CD4-positive, alpha-beta T cell treated with Interleukin-10 for 1 hour (primary cell): ENCODE measurements at places on chromosomes 4 and X.

GRCh38 chr4:86388252-86388651, 28.4 kb upstream of the MAPK10 start:
- DNase-seq = no peak

DNA sequence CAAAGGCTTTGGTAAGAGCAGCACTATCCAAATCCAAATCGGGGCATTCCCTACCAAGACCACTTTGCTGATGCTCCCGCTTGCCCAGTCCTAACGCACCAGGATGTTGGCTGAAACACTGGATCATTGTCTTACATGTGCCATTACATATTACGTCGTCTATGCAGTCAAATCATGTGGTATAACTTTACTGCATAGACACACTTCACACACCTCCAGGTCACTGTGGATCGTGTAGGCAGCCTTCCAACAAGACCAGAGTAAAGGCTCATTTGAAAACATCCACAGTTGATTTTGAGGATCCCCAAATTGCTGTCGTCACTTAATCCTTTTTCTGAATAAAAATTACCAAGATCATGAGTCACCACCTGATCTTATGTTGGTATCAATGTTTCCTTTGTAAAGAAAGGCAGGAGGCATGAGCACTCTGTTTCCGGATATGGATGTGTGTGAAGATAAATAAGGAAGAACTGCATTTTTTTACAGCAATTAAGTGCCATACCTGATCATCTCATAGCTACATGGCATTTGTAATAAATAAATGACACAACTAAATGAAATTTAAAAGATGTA, 18.5 kb downstream of the TENM3 start:
- DNase-seq = no peak

GRCh38 chrX:107654872-107655761, 26.8 kb downstream of the PRPS1 start:
- DNase-seq = peak; percentile 72

DNA sequence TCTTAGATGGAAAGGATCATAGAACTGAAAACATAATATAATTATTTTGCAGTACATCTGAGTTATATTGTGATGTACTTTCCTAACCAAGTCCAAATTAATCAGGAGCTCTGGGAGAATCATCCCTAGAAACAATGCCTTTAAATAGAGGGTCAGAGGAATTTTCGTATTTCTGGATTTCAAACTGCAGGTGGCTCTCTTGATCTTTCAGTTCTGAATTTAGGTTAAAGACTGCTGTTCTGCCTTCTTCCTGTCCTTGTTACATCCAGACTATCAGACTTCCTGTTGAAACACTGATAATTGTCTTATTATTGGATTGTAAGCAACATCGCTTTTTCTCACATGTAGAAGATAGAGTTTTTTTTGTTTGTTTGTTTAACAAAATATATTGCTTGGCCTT, 142.7 kb downstream of the RPA4 start:
- no peak for DNase-seq

GRCh38 chrX:150697641-150698040, 4.4 kb downstream of the MTMR1 start:
- DNase-seq = no peak

- no peak for DNase-seq
Observed at GRCh38 chrX:39550795-39551361, 546.9 kb downstream of the BCOR start.

- no peak for DNase-seq
Observed at GRCh38 chr4:24973747-24974601, 56.8 kb downstream of the LGI2 start.

DNA sequence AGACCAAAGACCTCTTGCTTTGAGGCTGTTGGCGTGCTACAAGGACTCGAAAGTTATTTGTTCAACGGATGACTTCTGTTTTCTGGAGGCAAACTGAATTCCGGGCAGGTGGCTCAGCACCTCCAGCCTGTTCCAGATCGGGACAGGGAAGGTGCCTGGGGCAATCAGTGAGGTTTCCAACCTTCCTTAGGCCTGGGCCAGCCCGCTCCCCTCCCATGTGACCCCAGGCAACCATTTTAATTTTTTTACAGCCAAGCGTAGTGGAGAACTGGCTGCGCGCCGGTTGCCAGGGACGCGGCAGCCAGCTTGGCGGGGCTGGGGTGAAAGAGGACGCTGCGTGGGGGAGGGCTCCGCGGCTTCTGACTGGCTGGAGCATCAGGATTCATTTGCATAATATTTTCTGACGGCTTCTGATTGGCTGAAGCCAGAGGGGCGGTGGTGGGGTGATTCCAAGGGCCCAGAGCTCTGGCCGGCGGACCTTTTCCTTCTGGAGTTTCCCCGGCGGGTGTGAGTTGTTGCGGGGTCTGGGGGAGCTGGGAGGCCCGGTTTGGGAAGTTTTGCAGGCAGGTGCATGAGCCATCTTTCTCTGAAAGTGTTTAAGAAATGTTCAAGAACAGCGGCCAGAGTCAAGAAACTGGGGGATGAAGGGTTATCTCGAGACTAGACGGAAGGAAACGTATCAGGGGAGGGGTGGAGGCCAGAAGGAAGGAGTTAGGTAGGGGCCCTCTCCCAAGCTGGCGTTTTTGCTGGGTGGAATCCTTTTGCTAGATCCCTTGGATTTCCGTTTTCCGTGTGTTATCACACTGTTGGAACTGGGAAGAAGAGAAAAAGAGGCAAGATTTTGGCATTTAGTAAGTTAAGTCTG, at the start of gene MID1IP1:
Gene MID1IP1 (plus strand): TSS at position 479 of the 865 bp plus-strand sequence. CDS start 3,488 bp downstream, outside the sequence.
- DNase-seq = peak; percentile 81

DNA sequence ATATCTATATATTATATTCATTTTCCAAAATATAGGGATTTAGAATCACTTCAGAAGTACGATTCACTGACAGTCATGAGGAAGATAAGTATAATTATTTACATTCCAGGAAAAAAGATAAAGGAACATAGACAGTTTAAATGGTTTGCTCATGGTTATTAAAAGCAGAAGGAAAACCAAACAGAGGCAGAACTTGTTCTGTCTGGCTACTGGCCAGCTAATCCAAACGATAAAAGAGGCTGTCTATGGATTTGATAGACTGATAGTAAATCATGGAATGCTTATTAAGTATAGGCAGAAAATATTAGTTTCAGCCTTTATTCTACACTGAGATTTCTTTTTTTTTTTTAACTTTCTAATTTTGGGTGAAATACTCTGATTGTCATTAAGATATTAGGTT, 50.2 kb downstream of the RPGR start:
- DNase-seq = no peak

DNA sequence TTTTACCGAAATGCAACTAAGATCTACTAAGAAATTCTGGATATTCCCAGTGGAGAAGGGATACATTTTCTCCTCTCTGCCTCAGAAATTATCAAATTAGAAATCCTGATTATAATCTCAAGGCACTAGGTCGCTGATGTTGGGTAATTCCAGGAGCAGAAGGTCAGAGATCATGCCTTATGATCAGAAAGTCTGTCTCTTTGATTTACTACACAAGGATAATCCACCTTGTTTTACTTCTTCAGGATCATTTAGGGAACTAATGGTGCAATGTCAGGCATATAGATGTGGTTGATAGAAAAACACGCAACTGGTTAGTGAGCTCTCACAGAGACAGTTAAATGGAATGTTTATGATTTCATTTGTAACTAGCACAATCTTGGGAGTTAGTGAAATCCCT, 1069.7 kb downstream of the STIM2 start:
- DNase-seq = no peak

- peak; percentile 57 for DNase-seq
Observed at GRCh38 chr4:15003891-15004738, 1.8 kb downstream of the CPEB2 start.

DNA sequence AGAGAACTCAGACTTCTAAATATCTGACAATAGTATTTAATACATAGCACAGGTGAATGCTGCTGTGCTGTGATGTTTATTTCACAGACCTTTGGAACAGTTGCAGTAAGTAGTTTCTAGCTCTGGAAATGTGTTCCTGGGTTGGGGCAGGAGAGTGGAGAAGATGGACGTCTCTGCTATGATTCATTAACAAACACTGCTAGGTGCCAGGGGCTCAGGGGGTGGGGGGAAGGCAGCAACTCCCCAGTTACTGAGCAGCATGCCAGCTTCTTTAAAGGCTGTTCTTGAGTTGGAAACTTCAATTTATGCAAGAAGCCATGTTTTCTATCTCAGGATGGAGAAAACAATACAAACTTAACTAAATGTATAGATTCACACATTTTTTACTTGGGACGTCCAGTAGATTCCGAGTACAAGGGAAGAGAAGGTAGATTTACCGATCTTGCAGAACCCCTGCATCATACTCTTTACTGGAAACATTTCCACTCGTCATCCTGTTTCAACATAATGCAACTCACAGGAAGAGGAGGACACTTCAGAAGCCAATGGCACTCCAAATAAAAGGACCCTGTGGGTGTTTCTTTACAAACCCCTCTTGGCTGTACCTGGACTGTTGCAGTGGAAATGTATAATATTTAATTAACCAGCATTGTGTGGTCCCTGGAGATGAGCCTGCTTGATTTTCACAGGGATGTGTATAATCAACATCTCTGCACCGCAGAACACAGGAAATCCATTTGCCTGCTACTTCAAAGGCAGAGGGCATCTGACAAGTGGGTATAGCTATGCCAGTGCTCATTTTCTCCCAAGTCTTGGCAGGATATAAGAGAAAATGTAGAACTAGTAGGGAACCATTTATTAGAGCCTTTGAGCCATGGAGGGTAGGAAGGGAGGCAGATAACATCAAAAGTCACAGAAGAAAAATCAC, 171.4 kb downstream of the SH3KBP1 start:
- DNase-seq = no peak

- DNase-seq = no peak
Observed at GRCh38 chr4:125352521-125352920, 37.8 kb downstream of the FAT4 start.

DNA sequence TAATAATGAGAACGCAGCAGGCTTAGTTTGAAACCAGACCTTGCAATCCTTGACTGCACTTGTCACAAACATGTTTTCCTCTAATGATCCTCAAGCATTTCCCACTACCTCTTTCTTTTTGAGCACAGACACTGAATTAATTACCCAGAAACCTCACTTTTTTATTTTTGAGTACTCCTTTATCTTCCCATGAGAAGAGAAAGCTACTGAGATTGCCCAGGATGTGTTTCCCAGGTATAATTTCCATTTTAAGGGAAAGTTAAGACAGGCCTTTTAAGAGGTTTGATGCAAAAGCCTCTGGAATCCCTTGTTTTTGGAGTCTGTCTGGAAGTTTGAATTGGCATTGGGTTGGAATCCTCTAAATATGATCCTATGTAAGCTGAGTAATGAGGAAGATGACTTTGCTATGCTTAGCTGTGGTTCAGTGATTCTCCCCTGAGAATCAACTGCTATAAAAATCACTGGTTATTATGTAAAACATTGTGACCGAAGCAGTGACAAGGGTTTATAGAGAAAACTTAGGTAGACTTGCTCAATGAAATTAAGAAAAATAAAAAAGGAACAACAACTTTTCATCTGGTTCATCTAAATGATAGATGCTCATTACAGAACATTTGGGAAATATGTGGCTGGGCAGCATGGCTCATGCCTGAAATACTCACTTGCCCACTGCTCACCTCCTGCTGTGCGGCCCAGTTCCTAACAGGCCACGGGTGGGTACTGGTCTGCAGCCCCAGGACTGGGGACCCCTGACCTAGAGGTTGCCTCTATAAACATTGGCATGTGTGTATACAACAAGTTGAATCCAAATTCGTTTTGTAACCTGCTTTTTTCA, 10.8 kb upstream of the RHOH start:
- DNase-seq = no peak

- DNase-seq = no peak
Observed at GRCh38 chr4:108346818-108347210, 178.1 kb upstream of the LEF1 start.

- no peak for DNase-seq
Observed at GRCh38 chr4:15348695-15349094, 79.1 kb upstream of the C1QTNF7 start.

DNA sequence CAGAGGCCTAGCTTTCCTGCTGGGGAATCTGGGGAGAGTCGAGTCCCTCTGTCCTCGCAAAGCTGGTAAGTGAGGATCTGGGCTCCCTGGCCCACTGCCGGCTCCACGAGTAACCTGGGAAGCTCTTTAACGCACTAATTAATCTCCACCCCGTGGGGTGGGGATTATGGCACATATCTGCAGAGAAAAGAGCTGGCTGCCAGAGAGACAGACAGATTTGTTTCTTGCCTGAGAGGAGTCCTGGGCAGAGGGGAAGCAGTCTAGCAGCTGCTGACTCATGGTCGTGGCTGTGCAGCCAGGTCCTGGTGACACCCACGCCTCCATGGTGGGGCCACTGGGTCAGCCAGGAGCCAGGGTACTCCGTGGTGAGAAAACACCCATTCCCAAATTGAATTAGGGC, 14.0 kb downstream of the SORCS2 start:
- no peak for DNase-seq

GRCh38 chr4:153438916-153439756, 27.0 kb upstream of the TMEM131L start:
- DNase-seq = peak; percentile 64

DNA sequence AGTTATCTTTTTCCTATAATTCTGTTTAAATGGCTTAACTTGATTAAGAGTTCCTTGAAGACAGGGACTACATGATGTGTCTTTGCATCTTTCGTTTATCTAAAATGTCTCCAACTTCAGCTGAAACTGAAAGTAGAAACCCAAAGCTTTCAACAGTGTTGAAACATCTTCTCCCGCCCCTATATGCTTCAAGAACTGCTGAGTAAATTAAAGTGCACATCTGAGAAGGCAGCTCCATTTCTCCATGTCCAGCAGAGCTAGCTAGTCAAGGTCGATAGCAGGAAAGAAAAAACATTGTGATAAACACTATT, 185.7 kb upstream of the TBL1X start:
- peak; percentile 8 for DNase-seq

DNA sequence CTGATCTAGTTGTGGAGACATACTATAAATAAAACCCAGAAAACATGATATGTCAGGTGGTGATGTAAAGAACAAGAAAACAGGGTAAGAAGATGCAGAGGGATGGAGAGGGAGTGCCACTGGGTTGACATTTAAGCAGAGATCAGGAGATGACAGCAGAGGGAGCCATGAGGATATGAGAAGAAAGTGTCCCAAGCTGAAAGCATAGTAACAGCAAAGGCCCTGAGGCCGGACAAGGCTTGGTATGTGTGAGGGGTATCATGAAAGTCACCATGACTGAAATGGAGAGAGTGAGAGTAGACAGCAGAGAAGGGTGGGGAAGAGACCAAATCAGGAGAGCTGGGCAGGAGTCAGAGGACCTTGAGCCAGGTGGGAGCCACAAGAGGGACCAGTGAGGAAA, 3.4 kb downstream of the GPKOW start:
- DNase-seq = no peak

DNA sequence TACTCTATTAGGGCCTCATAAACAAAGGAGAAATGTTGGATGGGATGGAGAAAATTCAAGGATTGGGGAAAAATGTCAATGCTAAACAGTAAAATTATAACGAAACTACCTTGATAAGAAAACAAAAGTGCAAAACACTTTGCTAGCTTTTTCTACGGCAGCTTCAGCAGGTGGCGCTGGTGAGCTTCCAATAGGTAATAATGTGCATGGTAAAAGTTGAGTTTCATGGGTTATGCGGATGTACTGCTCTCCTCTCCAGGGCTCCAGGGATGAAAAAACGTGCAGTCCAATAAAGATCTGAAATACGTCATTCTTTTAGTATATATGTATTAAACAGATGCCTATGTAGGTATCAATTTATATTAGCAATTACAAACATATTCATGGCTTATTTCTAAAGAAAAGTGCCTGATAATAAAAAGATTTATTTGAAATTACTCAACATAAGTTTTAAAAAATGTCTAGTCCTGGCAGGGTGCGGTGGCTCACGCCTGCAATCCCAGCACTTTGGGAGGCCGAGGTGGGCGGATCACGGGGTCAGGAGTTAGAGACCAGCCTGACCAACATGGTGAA, 239.6 kb downstream of the GRXCR1 start:
- DNase-seq = peak; percentile 15

- DNase-seq = no peak
Observed at GRCh38 chrX:77167993-77168392, 279.2 kb upstream of the FGF16 start.

- DNase-seq = peak; percentile 24
Observed at GRCh38 chr4:101284546-101284945, 62.8 kb downstream of the PPP3CA start.
